ENCODE measurements at places on chromosomes 5 and 9. TPM values are rescaled to one million over a fixed set of nuclear protein-coding genes. Genes with fewer than 3 reads are reported as not detected.

The DMRTA1 gene
- 0.06 TPM for total RNA-seq

The DBH gene
- total RNA-seq, result not detected

The SHOC1 gene
- not detected for total RNA-seq

The LCN10 gene
- not detected for total RNA-seq

The THBS4 gene
- 1.3 TPM for total RNA-seq

The IRX1 gene
- total RNA-seq, result 0.53 TPM

The LCN6 gene
- total RNA-seq, result not detected

The TSLP gene
- total RNA-seq, result 18.9 TPM

Measured in aortic smooth muscle cell (primary cell).